ENCODE measurements at places on chromosomes 1 and 21. TPM values are rescaled to one million over a fixed set of nuclear protein-coding genes. Genes with fewer than 3 reads are reported as not detected.

S100A5 gene
- not detected for total RNA-seq

DNA sequence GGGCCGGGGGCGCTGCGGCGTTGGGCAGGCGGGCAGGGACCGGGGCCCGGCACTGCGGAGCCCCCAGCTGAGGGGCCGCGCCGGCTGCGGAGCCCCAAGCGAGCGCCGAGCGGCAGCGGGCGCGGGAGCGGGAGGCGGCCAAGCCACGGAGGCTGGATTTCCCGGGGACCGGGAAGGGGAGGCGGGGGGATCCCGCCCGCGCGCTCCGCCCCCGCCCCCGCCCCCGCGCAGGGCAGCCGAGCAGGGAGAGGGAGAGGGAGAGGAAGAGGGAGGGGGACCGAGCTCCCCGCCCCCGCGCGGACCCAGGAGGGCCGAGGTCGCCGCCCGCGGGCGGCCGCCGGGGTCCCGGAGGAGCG is at the start of gene DLGAP3:
Gene DLGAP3 (minus strand): TSS at position 154 of the 356 bp plus-strand sequence. CDS start 24,267 bp downstream, outside the sequence.
- DNase-seq, result peak; percentile 9

GRCh38 chr1:243428617-243429342 is 172.9 kb downstream of the SDCCAG8 start:
- no peak for DNase-seq

DNA sequence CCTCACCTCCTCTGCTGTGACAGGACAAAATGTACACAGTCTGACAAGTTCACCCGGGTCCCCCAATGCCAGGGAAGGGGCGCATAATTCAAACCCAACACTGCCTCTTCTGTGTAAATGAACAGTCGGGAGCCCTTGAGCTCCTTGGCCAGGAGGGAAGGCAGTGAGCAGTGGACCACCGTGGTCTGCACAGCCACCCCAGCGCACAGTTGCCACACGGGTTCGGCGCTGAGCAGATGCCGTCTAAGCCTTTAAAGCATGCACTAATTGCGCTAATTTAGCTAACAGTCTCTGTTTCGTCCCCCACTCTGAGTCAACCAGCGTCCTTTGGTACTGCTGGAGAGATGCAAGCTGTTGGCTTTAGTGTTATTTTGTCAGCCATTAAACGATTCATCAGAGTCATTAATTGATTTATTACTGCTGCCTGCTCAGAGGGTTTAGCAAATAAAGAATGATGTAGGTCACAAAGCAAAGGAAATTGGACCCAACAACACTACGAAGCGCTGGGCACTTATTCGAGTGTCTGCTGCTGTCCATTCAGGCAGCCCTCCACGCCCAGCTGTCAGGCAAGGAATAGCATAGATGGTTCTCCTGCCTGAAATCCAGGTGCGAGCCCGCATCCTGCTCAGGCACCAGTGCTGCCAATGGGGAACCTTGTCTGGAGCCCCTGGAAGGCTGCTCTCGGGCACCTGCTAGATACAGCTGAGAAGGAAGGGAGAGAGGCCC is 91.5 kb downstream of the MRPL37 start:
- no peak for DNase-seq

GRCh38 chr21:35217504-35218060 is 168.5 kb upstream of the RUNX1 start:
- DNase-seq, result peak; percentile 97

GRCh38 chr1:961132-961669 is 817 bp downstream of the KLHL17 start:
- DNase-seq, result no peak

DNA sequence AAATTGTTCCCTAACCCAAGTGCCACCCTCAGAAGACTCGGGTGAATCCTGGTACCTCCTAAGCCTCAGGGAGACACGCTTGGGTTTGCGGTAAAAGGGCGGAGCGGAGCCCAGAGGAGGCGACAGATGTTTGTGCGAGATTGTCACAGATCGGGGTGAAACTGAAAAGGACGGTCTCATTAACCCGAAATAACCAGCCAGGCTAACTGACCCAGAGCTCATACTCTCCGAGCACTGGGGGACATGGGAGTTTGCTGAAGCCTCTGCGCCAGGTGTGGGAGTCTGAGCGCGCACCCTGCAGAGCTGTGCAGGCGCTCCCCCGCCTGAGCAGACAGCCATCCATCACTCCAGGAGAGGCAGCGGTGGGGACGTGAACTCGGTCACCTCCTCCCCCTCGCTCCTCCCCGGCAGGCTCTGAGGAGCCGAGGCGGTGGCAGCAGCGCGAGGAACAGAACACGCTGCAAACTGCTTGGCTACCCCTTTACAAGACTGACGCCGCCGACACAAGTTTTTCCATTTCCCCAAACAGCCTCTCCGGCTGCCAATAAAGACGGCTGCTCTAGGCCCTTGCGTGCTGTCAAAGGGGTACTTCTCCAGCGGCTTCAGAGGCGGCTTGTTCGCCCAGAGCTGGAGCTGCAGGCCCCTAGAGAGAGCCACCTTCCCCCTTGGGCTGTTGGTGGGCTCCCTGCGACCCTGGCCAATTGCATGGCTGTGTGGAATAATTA is 43.5 kb downstream of the RRAGC start:
- no peak for DNase-seq

PLA2G2C gene
- not detected for total RNA-seq

- no peak for DNase-seq
Measured at GRCh38 chr1:54204199-54204598, 4.2 kb downstream of the MRPL37 start.

DNA sequence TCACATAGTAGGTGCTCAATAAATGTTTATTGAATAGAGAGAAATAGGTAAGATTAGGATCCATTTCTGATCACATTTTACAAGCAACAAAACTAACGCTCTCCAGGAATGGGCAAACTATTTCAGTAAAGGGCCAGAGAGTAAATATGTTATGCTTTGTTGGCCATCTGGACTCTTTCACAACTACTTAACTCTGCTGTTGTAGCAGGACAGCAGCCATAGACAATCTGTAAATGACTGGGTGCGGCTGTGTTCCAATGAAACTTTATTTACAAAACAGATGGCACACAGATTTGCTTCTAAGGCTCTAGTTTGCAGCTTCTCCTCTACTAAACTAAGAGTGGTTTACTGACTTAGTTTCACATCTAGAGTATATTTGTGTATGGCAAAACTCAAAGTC is 83.0 kb upstream of the BACH1 start:
- DNase-seq, result no peak

DNA sequence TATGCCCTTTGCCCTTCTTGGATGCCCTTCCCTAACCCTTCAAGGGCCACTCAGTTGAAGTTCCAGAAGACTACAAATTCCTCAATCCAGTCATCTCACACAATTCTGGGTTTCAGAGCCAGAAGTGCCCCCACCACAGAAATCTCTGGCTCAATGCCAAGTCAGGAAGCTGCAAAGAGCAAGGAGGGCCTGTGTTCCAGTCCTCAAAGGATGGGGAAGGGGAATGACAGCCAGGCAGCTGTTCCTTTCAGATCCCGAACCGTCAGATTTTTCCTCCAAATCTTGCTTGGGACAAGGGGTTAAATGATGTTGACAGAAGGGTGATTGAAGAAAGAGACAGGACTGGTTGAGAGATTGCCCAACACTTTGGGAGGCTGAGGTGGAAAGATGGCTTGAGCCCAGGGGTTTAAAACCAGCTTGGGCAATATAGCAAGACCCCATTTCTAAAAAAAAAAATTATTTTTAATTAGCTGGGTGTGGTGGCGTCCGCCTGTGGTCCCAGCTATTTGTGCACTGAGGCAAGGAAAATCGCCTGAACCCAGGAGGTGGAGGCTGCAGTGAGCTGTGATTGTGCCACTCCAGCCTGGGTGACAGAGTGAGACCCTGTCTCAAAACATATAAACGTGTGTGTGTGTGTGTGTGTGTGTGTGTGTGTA is 716 bp upstream of the HPDL start:
- no peak for DNase-seq

FCRLA gene
- total RNA-seq, result 2.0 TPM

- DNase-seq, result no peak
Measured at GRCh38 chr1:220544901-220545303, 17.0 kb downstream of the MARK1 start.

SPRR2E gene
- total RNA-seq, result not detected

FABP3 gene
- total RNA-seq, result 2.7 TPM

GRCh38 chr1:244327533-244327932 is 124.2 kb downstream of the ADSS2 start:
- no peak for DNase-seq

CAPN9 gene
- total RNA-seq, result not detected

DNA sequence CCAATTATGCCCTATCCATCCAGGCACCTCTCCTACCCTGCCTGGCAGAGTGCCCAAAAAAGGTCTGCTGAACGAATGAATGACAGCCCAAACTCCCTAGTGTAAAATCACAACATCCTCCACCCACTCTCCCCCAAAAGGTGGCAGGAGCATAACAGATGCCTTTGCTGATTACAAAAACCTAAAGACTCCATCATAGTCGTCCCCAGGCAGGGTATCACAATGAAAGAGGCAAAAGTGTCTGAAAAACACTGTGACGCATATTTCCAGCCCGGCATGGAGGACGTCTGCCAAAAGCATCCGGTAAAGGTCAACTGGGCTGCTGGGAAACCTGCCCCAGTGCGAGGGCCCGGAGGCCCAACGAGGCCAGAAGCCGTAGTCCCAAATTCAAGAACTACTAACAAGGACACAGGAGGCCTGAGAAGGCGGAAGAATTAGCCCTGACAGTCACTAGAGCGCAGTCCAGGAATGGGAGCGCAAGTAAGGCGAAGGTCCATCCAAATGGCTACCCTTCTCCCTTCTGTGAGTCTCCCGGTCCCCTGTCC is 576 bp downstream of the SMIM12 start:
- DNase-seq, result peak; percentile 51

DNA sequence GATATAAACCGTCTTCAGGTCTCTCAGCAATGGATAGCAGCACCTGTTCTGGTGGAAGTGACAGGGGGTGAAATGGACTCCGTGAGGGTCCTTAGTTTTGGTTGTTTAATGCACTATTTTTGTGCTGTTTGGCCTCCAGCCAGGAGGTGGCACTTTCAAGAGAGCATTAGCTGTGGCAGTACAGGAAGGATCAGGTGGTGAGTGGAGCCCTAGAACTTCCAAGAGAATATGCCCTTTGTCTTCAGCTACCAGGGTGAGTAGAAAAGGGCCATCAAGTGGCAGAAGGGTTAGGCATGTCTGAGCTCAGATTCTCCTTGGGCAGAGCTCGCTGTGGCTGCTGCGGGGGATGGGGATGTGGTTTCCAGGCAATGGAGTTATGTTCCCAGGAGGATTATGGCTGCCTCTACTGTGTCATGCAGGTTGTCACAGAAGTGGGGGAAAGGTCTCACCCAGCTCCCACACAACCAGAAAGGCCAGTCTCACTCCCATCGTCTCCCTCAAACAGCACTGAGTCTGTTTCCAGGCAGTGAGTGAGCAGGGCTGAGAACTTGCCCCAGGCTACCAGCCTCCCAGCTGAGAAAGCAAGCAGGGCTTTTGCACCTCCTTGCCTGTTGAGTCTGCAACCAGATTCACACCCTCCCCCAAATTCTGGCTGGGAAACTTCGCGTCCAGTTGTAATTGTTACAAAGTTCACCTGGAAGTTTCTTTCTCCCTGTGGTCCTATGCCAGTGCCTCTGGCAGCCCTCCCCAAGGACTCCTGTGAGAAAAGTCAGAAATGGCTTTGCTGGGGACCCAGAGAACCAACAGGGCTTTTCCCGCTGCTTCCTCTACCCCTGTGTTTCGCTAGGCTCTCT is 39.1 kb upstream of the TTLL7 start:
- DNase-seq, result peak; percentile 51

- no peak for DNase-seq
Measured at GRCh38 chr1:20187813-20188454, 1.6 kb upstream of the PLA2G2C start.

GRCh38 chr1:228798548-228798947 is 63.3 kb downstream of the RHOU start:
- DNase-seq, result no peak

CCDC30 gene
- not detected for total RNA-seq

GRCh38 chr1:234176000-234176399 is 197.3 kb upstream of the COA6 start:
- no peak for DNase-seq

Measured in M059J (cell line).